Activated naive CD8-positive, alpha-beta T cell treated with anti-CD3 and anti-CD28 coated beads for 36 hours (primary cell): ENCODE measurements at places on chromosomes 2 and 18. TPM values are rescaled to one million over a fixed set of nuclear protein-coding genes. Genes with fewer than 3 reads are reported as not detected.

GRCh38 chr2:220041447-220041846 is 414.0 kb downstream of the SLC4A3 start:
- DNase-seq, result no peak

GRCh38 chr18:51340332-51340731 is 142.9 kb upstream of the MEX3C start:
- no peak for DNase-seq

DNA sequence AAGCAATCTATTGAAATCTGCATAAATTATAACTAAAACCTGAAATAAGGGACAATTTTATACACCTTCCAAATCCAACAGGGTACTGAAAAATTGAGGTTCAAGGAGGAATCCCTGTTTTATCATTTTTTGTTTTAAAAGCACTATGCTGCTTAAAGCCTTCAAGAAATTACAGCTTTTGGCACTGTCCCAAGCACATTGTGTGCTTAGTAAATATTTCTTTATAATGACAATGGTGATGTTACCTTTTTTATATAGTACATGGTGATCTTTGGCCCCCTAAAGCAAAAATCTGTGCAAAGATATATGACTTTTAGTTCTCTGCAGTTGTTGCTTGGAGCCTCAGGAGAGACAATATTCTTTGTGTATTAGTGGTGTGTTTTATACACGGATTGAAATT is 71.6 kb upstream of the EFEMP1 start:
- no peak for DNase-seq

DNA sequence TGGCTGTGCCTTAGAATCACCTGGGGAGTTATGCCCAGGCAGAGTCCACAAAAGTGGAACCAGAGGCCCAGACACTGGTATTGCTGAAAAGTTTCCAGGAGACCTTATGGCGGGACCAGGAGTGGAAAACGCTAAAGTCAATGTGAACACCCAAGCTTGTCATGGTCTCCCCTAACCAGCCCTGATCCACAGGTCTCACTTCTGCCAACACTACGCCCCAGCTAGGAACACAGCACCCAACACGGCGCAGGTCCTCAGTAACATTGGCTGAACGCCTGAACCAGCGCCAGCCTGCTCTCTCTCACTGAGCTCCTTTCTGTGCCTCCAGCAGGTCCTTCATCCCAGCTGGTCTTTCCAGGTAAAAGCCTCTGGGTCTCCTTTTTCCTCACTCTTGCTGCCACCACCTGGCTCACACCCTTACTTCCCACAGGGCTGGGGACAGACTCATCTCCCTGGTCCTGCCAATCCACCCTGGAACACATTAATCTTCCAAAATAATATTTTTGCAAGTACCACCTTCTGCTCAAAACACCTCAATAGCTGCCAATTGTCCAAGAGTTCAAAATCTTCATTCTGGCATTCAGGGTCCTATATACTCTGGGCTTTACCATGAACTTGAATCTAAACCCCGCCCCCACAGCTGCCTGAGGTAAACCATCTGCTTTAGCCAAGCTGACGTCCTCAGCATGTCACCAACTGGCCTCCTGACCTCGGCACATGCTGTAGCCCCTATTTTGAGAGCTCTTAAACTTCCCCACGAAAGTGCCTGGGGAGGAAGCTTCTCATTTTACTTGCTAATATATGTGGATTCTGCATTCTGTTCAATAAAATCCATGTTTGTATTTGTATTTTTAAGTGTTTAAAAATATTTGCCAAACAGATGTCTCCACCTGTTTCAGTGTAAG is 34.6 kb downstream of the ADCY3 start:
- no peak for DNase-seq

GRCh38 chr2:164187121-164187520 is 434.2 kb downstream of the GRB14 start:
- no peak for DNase-seq

- peak; percentile 11 for DNase-seq
These were observed 1.2 kb downstream of the ABHD3 start for GRCh38 chr18:21703241-21703820.

DNA sequence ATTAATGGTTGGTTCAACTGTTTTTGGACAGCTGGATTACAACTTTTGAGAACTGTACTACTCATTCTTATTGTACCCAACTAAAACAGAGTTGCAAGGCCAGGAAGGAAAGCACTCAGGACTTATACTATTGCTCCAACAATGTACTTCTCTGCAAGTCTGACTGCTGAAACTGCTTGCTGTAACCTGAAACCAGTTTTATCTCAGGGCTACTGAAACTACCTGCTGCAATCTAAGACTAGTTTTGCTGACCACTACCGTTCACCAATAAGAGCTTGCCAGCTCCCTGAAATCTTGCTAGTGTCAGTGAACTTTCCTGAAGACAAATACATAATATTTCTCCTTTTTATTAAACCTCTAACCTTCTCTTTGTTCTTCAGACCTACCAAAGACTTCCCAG is 157.3 kb downstream of the CDCA7 start:
- no peak for DNase-seq

Gene GALR1
- not detected for total RNA-seq

- DNase-seq, result no peak
These were observed 188.0 kb downstream of the CYRIA start for GRCh38 chr2:16477648-16478047.

DNA sequence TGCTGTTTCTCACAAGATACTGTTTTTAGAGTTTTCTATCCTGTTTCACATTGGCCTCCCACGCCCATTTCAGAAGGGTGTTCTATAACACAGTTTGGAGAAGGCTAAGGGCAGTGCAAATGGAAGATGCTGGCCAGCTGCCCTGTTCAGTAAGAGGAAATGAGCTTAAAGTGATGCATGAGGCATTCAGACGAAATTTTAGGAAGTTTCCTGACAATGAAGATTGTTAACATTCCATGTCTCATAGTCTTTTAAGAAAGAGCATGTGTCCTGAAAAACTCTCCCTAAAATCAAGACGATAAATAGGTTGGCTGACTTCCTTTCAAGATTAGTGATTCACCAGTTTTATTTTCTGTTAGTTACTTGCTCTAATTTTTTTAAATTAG is 484.2 kb upstream of the NRP2 start:
- no peak for DNase-seq

Gene DAW1
- total RNA-seq, result not detected

- DNase-seq, result peak; percentile 52
These were observed 39.9 kb downstream of the STK17B start for GRCh38 chr2:196131384-196131937.
